Activated T-helper 1 cell treated with anti-CD3 and anti-CD28 coated beads, Interleukin-12 subunit alpha, Interleukin-12 subunit beta, Interleukin-2, Interleukin-4 antibody, amounts not matched to agents 30 ng/mL and 10 ng/mL and 1 ng/mL, durations not matched to agents 14 hours and 24 hours and 36 hours (primary cell): ENCODE measurements at places on chromosomes 7 and 10. TPM values are rescaled to one million over a fixed set of nuclear protein-coding genes. Genes with fewer than 3 reads are reported as not detected.

The KLLN gene
- 0.78 and 0.86 TPM in 2 replicates for total RNA-seq

The CPA2 gene
- total RNA-seq: not detected in 2 replicates

The AMZ1 gene
- total RNA-seq: 0.05 TPM in 1 of 2 replicates, not detected in the other

The ST7 gene
- total RNA-seq: 4.5 and 5.8 TPM in 2 replicates

The CCDC172 gene
- not detected in 2 replicates for total RNA-seq

The PPP3CB gene
- total RNA-seq: 43.6 and 43.9 TPM in 2 replicates

The SDK1 gene
- 0.08 and 0.15 TPM in 2 replicates for total RNA-seq

The CDC123 gene
- total RNA-seq: 190 and 191 TPM in 2 replicates

The ARHGEF5 gene
- 8.0 and 9.1 TPM in 2 replicates for total RNA-seq

The COBL gene
- not detected in 2 replicates for total RNA-seq

The RASA4B gene
- total RNA-seq: 25.4 and 25.9 TPM in 2 replicates

The TUBB8 gene
- not detected in 2 replicates for total RNA-seq

The CYP3A4 gene
- not detected in 2 replicates for total RNA-seq

The GPR37 gene
- total RNA-seq: not detected in 2 replicates

The DHX32 gene
- total RNA-seq: 13.0 and 13.9 TPM in 2 replicates

The UPK3B gene
- total RNA-seq: 1.1 and 1.2 TPM in 2 replicates

The TMEM196 gene
- total RNA-seq: not detected in 2 replicates

The GNGT1 gene
- total RNA-seq: not detected in 2 replicates

The FOXI2 gene
- not detected in 2 replicates for total RNA-seq

The FEZF1 gene
- total RNA-seq: not detected in 2 replicates

The TSPAN33 gene
- total RNA-seq: 9.5 and 9.8 TPM in 2 replicates

The HOXA5 gene
- total RNA-seq: not detected in 2 replicates

The TEX36 gene
- not detected in 2 replicates for total RNA-seq

The ZNF853 gene
- total RNA-seq: 0.41 and 0.42 TPM in 2 replicates

The SSMEM1 gene
- not detected in 2 replicates for total RNA-seq

The SPDYE1 gene
- not detected in 2 replicates for total RNA-seq

The CYP2C9 gene
- not detected in 2 replicates for total RNA-seq

The ITGA8 gene
- total RNA-seq: not detected in 2 replicates

The TASOR2 gene
- total RNA-seq: 89.2 and 90.9 TPM in 2 replicates

The CTTNBP2 gene
- total RNA-seq: not detected in 2 replicates

The SLC39A12 gene
- not detected in 2 replicates for total RNA-seq

The ZPBP gene
- total RNA-seq: not detected in 2 replicates

The GRID2IP gene
- total RNA-seq: 0.08 and 0.12 TPM in 2 replicates

The ZNF117 gene
- total RNA-seq: 3.1 TPM in 2 replicates

The PTPRN2 gene
- total RNA-seq: 0.41 and 0.47 TPM in 2 replicates

The MKX gene
- total RNA-seq: not detected in 2 replicates

The OR6V1 gene
- total RNA-seq: not detected in 2 replicates

The PNLIPRP1 gene
- not detected in 2 replicates for total RNA-seq

The CYP26C1 gene
- total RNA-seq: not detected in 2 replicates

The GHRHR gene
- total RNA-seq: not detected in 2 replicates

The CCM2 gene
- total RNA-seq: 59.2 and 65.5 TPM in 2 replicates

The HHEX gene
- 0.16 and 0.32 TPM in 2 replicates for total RNA-seq
